Spinal cord (tissue), 10 donors: ENCODE measurements at places on chromosomes 11 and 22. TPM values are rescaled to one million over a fixed set of nuclear protein-coding genes. Genes with fewer than 3 reads are reported as not detected.

Gene POU2AF2
- not detected for total RNA-seq

DNA sequence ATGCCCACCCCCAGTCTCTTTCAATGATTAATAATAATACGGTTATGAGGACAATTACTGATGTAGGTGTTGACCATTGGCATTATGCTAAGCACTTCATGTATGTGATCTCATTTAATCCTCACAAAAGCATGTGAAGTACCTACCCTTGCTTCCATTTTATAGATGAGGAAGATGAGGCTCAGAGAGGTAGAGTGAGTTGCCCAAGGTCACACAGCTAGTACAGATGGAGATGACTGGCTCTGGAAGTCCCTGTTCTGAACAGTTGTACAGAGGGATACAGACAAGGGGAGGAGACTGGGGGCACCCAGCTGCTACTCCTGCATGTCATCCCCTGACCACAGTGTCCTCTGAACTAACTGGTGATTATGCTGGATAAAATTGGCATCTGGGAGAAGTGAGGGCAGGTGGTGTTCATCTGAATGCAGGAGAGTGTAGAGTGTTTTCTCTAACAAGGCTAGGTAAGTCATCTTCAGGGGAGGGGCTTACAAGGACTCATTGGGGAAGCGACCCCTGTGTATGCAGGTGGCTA, 43.2 kb downstream of the KIAA1671 start:
- H3K27me3 ChIP-seq = no peaks in the 10 kb centered on the region
- no peaks in the 10 kb centered on the region for H3K36me3 ChIP-seq
- DNase-seq = no peak
- H3K4me1 ChIP-seq = peaks cover 16% of the 10 kb centered on the region
- H3K27ac ChIP-seq = peak overlapping the region; percentile 22
- H3K4me3 ChIP-seq = no peak overlapping the region

GRCh38 chr11:7292922-7293321, 41.2 kb downstream of the SYT9 start:
- H3K4me1 ChIP-seq = no peaks in the 10 kb centered on the region
- no peaks in the 10 kb centered on the region for H3K36me3 ChIP-seq
- H3K27ac ChIP-seq = no peak overlapping the region
- H3K27me3 ChIP-seq = no peaks in the 10 kb centered on the region
- H3K4me3 ChIP-seq = no peak overlapping the region
- no peak for DNase-seq

Gene MMP3
- total RNA-seq = not detected

Gene OR8K5
- total RNA-seq = not detected

- no peak overlapping the region for H3K4me3 ChIP-seq
- H3K4me1 ChIP-seq = peaks cover 7% of the 10 kb centered on the region
- DNase-seq = no peak
- no peaks in the 10 kb centered on the region for H3K27me3 ChIP-seq
- no peaks in the 10 kb centered on the region for H3K36me3 ChIP-seq
Observed at GRCh38 chr11:122737951-122738693, 82.6 kb downstream of the UBASH3B start.

Gene TEAD1
- 58.1 TPM for total RNA-seq

GRCh38 chr11:30465192-30465591, 121.0 kb downstream of the MPPED2 start:
- no peak for DNase-seq
- H3K4me1 ChIP-seq = peaks cover 6% of the 10 kb centered on the region
- H3K27me3 ChIP-seq = no peaks in the 10 kb centered on the region
- H3K36me3 ChIP-seq = no peaks in the 10 kb centered on the region
- H3K4me3 ChIP-seq = no peak overlapping the region
- H3K27ac ChIP-seq = no peak overlapping the region

- no peaks in the 10 kb centered on the region for H3K27me3 ChIP-seq
- H3K4me1 ChIP-seq = no peaks in the 10 kb centered on the region
- no peak overlapping the region for H3K4me3 ChIP-seq
- no peak overlapping the region for H3K27ac ChIP-seq
Observed at GRCh38 chr11:60700689-60701468, 1.5 kb downstream of the MS4A8 start.

- H3K4me3 ChIP-seq = peak overlapping the region; percentile 70
- no peaks in the 10 kb centered on the region for H3K27me3 ChIP-seq
- no peak for DNase-seq
- H3K4me1 ChIP-seq = peaks cover 24% of the 10 kb centered on the region
- H3K36me3 ChIP-seq = peaks cover 12% of the 10 kb centered on the region
Observed at GRCh38 chr22:50325444-50326224, 1.2 kb downstream of the DENND6B start.

GRCh38 chr11:17780668-17781067, 46.1 kb downstream of the KCNC1 start:
- H3K27me3 ChIP-seq = no peaks in the 10 kb centered on the region
- H3K36me3 ChIP-seq = peaks cover 38% of the 10 kb centered on the region
- no peak for DNase-seq
- no peak overlapping the region for H3K4me3 ChIP-seq
- H3K27ac ChIP-seq = no peak overlapping the region

Gene MN1
- total RNA-seq = 9.9 TPM

Gene RAB3IL1
- 12.8 TPM for total RNA-seq

DNA sequence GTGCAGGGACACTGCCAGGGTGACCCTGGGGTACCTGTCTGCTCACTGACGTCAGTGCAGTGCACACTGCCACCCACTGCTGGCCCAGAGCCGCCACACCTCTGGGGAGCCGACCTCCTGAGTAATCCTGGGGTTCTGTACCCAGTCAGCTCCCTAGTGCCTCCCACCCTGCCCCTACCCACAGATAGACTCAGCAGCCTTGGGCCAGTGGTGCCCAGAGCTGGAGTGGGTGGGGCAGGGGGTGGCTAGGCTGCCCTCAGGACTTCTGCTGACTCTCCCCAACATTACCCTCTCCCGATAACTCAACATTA, 5.8 kb downstream of the NRXN2 start:
- no peak overlapping the region for H3K27ac ChIP-seq
- DNase-seq = no peak
- H3K27me3 ChIP-seq = peaks cover 9% of the 10 kb centered on the region

Gene ART1
- not detected for total RNA-seq

DNA sequence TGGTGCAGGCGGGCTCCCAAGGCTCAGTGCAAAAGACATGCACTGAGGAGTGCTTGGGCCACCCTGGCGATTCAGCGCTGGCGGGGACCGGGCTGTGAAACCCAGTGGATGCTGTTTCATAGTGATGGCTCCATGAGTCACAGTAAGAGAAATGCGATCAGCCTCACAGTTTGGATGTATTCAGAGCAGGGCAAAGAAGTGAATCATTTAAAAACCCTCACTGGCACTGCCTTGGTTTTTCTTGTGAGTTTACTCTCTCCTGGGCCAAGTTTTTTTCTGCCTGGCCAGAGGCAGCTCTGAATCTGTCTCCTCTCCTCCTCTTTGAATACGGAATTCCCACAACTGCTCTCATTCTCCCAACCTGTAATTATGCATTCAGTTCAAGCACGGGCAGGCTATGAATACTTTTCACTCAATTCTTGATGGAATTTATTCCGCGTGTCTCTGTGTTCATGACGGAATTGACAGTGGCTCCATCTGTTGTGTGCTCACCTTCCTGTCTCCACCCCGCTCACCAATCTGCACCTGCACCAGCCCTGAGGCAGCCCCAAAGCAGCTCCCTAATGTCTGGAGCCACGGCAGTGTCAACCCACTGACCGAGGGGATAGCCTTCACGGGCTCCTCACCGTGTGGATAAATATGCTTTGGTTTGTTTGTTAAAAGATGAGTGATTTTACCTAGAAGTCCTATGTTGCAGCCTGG, 14.9 kb downstream of the ADAMTS8 start:
- DNase-seq = no peak
- no peak overlapping the region for H3K4me3 ChIP-seq
- peaks cover 16% of the 10 kb centered on the region for H3K4me1 ChIP-seq
- no peaks in the 10 kb centered on the region for H3K27me3 ChIP-seq

Gene RIC3
- total RNA-seq = 38.2 TPM

Gene CALCA
- 17.6 TPM for total RNA-seq

- no peaks in the 10 kb centered on the region for H3K36me3 ChIP-seq
- no peak overlapping the region for H3K27ac ChIP-seq
- H3K4me1 ChIP-seq = no peaks in the 10 kb centered on the region
- H3K27me3 ChIP-seq = no peaks in the 10 kb centered on the region
Observed at GRCh38 chr11:41522391-41522790, 62.9 kb upstream of the LRRC4C start.

Gene OSBP
- 28.6 TPM for total RNA-seq

- peaks cover 7% of the 10 kb centered on the region for H3K27me3 ChIP-seq
- peak overlapping the region; percentile 11 for H3K27ac ChIP-seq
- H3K36me3 ChIP-seq = peaks cover 7% of the 10 kb centered on the region
- no peak for DNase-seq
Observed at GRCh38 chr11:69152733-69153421, 2.9 kb upstream of the SMIM38 start.

- H3K4me3 ChIP-seq = no peak overlapping the region
- H3K27ac ChIP-seq = no peak overlapping the region
- no peaks in the 10 kb centered on the region for H3K4me1 ChIP-seq
- no peak for DNase-seq
- no peaks in the 10 kb centered on the region for H3K27me3 ChIP-seq
Observed at GRCh38 chr11:26730414-26731083, 8.7 kb upstream of the SLC5A12 start.

GRCh38 chr11:3132831-3133260, 32.3 kb downstream of the OSBPL5 start:
- H3K4me3 ChIP-seq = no peak overlapping the region
- no peak for DNase-seq
- peaks cover 48% of the 10 kb centered on the region for H3K4me1 ChIP-seq
- peaks cover 65% of the 10 kb centered on the region for H3K36me3 ChIP-seq
- no peak overlapping the region for H3K27ac ChIP-seq

Gene TSPAN32
- total RNA-seq = 1.8 TPM

Gene ANGPTL5
- total RNA-seq = 4.7 TPM

Gene NEFH
- 109 TPM for total RNA-seq

GRCh38 chr22:32265882-32266767, 11.0 kb upstream of the SLC5A4 start:
- no peaks in the 10 kb centered on the region for H3K27me3 ChIP-seq
- DNase-seq = peak; percentile 89
- H3K27ac ChIP-seq = no peak overlapping the region
- no peak overlapping the region for H3K4me3 ChIP-seq
- H3K4me1 ChIP-seq = no peaks in the 10 kb centered on the region

- H3K4me1 ChIP-seq = peaks cover 5% of the 10 kb centered on the region
- no peak for DNase-seq
- H3K27me3 ChIP-seq = no peaks in the 10 kb centered on the region
Observed at GRCh38 chr11:95556342-95557163, 233.0 kb downstream of the FAM76B start.

- DNase-seq = no peak
- no peak overlapping the region for H3K4me3 ChIP-seq
- H3K4me1 ChIP-seq = peaks cover 16% of the 10 kb centered on the region
- no peaks in the 10 kb centered on the region for H3K27me3 ChIP-seq
- no peak overlapping the region for H3K27ac ChIP-seq
Observed at GRCh38 chr11:114773541-114774338, 95.4 kb downstream of the NXPE2 start.

Gene PATE2
- 1.5 TPM for total RNA-seq

Gene OR56A5
- not detected for total RNA-seq

DNA sequence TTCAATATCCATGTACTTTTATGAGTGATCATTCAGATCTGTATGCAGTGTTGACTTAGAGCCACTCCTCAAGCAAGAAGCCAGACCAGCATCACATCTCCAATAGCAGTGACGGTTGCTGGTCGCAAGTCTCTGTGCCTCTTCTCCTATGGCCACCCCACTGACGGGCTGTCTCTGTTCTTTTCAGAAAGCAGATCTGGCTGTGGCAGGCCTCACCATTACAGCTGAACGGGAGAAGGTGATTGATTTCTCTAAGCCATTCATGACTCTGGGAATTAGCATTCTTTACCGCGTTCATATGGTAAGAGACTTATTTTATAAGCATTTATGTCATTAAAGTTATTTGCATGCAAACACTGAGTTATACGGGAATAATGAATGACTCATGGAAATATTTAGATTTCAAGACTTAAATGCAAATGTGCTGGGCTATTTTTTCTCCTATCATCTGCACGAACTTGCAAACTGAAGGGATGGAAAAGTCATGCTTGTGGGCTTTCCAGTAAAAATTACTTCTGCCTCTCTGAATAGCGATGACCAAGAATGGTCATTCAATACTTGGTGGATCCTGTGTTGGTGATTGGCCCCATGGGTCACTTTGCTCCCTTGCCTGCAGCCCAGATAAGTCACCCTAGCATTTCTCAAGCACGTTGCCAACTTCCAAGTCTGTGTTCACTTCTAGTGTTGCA, 83.6 kb upstream of the TBCEL start:
- DNase-seq = no peak
- peaks cover 3% of the 10 kb centered on the region for H3K36me3 ChIP-seq
- H3K27ac ChIP-seq = no peak overlapping the region
- H3K4me3 ChIP-seq = no peak overlapping the region

DNA sequence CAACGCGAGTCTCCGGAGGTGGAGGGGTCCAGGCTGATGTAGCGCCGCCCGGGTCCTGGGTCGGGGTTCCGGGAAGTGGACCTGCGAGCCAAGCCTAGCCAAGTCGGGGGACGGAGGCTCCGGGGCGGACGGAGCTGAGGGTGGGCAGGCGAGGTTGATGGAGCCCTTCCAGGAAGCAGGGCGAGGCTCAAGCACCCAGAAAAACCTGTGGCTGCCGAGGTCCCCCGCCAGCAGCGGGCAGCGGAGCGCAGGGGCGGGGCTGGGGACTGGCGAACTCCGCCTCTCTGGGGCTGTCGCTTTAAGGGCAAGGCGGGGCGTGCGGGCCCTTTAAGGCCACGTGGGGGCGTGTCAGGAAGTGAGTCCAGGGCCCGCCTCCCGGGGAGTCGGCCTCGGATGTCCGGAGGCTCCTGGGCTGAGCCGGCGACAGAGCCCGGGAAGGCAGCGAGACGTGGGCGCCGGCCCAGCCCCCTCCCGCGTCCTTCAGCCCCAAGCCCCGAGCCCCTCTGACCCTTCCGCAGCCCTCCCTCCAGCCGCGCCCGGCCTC, at the start of gene SLC35C1:
TSS of gene SLC35C1 (plus strand) at position 389 of the 544 bp plus-strand sequence. CDS start 653 bp downstream, outside the sequence.
- peaks cover 20% of the 10 kb centered on the region for H3K36me3 ChIP-seq
- peak; percentile 91 for DNase-seq
- H3K27ac ChIP-seq = peak within 1 kb of the TSS; percentile 87
- H3K27me3 ChIP-seq = no peaks in the 10 kb centered on the region
- H3K4me1 ChIP-seq = peaks cover 36% of the 10 kb centered on the region
- peak within 1 kb of the TSS; percentile 96 for H3K4me3 ChIP-seq

Gene DUSP8
- total RNA-seq = 5.6 TPM

GRCh38 chr22:44337678-44338004, 24.9 kb upstream of the SHISAL1 start:
- no peak overlapping the region for H3K4me3 ChIP-seq
- H3K27ac ChIP-seq = no peak overlapping the region
- no peaks in the 10 kb centered on the region for H3K36me3 ChIP-seq
- peaks cover under 1% of the 10 kb centered on the region for H3K27me3 ChIP-seq

Gene IL17REL
- total RNA-seq = 0.22 TPM

GRCh38 chr11:86916330-86916729, 38.9 kb downstream of the FZD4 start:
- no peak overlapping the region for H3K4me3 ChIP-seq
- no peaks in the 10 kb centered on the region for H3K36me3 ChIP-seq
- H3K27ac ChIP-seq = peak overlapping the region; percentile 61
- no peak for DNase-seq
- no peaks in the 10 kb centered on the region for H3K27me3 ChIP-seq
- H3K4me1 ChIP-seq = peaks cover 8% of the 10 kb centered on the region

GRCh38 chr11:62171261-62171723, 18.7 kb upstream of the SCGB1D1 start:
- no peaks in the 10 kb centered on the region for H3K27me3 ChIP-seq
- peak; percentile 90 for DNase-seq
- no peak overlapping the region for H3K27ac ChIP-seq
- no peaks in the 10 kb centered on the region for H3K4me1 ChIP-seq
- H3K36me3 ChIP-seq = no peaks in the 10 kb centered on the region

- H3K4me1 ChIP-seq = no peaks in the 10 kb centered on the region
- DNase-seq = no peak
- no peak overlapping the region for H3K27ac ChIP-seq
- no peak overlapping the region for H3K4me3 ChIP-seq
- H3K27me3 ChIP-seq = peaks cover 7% of the 10 kb centered on the region
- H3K36me3 ChIP-seq = no peaks in the 10 kb centered on the region
Observed at GRCh38 chr22:22009661-22010060, 27.1 kb upstream of the TOP3B start.
